ENCODE measurements at places on chromosomes 16 and 17.
A peak's percentile ranks its signal among the peaks of the same experiment; 100 is the strongest.

DNA sequence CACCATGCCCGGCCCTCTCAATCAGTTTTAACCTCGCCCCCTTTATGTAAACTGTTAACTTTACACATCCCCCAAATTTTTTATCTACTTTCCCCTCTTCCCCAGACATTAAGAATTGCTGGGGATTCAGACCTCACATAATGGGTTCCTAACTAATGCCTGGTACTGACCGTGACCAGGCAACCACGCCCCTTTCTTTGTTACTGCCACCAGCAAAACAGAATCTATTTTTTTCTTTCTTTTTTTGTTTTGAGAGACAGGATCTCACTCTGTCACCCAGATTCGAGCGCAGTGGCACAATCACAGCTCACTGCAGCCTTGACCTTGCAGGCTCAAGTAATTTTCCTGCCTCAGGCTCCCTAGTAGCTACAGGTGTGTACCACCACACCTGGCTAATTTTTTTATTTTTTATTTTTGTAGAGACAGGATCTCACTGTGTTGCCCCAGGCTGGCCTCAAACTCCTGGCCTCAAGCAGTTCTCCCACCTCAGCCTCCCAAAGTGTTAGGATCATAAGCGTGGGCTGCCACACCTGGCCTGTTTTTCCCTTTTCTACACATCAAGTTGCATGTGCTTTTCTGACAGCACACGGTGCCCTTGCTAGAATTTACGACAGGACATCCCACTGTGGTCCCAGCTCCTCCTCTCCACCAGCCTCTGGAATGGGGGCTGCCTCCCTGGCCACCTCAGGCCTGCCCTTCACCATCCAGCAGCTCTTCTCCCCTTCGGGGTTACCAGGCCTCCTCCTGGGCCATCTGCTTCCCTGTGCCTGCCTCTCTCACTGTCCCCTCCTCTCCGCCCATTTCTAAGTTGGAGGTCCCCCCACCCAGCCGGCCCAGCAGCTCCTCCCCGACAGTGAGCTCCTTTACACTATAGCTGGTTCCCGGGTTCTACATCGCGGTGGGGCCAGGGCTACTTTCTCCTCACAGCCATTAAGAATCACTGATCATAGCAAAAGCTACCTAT lies 10.8 kb downstream of the CPNE2 start:
- DNase-seq: no peak

DNA sequence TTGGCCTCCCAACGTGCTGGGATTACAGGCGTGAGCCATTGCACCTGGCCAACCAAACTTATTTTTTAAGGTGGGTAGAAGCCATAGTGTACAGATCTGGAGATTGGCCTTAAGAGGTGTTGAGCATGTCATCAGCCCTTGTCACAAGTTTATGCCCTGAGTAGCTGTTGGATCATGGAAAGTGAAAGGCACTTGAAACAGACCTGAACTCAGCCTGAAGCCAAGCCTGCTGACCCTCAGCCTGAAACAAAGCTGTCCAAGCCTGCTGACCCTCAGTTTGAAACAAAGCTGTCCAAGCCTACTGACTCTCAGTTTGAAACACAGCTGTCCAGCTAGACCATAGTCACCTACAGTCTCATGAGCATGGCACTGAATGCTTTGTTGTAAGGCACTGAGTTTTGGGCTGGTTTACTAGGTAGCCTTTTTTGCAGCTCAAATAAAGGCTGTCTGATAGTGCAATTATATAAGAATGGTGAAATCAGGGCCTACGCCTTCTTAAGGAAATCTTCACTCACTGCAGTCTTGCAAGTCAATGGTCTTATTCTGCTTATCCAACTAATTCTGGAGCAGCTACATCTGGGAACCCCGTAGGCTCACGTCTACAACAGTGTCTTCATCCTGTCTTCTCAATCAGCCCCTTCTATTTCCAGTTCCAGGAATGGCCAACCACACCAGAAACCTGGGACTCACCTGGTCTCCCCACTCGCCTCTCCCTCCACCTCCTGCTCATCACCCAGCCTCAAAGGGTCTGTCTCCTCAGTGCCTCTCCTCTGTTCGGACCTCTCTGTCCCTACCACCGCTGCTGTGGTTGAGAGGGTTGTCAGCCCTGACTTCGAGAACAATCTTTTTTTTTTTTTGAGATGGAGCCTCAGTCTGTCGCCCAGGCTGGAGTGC lies 2.9 kb upstream of the NPIPB15 start:
- no peak for DNase-seq

GRCh38 chr17:47884905-47885730 lies 10.9 kb upstream of the SP2 start:
- no peak for DNase-seq

DNA sequence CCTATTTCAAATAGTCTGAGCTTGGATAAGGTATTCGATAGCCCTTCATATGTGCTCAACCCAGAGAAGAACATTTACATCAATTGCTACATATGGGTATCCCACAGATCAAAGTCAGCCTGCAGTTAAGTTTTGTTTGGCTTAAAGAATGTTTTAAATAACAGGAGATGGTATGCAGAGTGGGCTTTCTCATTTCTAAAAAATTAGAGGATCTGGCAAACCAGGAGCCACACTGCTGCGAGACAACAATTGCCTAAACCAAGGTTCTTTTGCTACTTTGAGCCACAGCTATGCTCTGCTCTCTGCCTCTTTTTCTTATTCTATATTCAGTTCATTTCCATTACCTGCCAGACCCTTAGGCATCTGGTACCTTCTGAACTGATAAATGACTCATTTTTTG lies 30.2 kb upstream of the ARHGAP44 start:
- no peak for DNase-seq

GRCh38 chr17:51740531-51740930 lies 418.0 kb downstream of the CA10 start:
- no peak for DNase-seq

DNA sequence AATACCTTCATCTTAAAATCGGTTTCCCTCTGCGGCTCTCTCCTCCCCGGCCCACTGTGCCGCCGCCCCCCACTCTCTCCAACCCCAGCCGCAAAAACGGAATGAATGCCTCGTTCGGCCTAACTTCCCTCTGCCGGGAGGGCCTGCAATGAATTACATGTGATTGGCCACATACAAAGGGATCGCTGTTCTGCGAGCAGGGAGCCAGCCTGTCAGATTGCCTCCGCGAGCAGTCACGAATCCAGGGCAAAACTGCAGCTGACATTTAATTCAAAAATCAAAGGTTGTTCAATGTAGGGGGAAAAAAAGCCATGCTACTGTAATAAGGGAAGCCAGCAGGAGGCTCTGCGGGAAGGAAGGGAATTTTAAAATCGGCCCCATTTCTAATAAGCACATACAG lies 84.9 kb downstream of the TBC1D16 start:
- DNase-seq: no peak

DNA sequence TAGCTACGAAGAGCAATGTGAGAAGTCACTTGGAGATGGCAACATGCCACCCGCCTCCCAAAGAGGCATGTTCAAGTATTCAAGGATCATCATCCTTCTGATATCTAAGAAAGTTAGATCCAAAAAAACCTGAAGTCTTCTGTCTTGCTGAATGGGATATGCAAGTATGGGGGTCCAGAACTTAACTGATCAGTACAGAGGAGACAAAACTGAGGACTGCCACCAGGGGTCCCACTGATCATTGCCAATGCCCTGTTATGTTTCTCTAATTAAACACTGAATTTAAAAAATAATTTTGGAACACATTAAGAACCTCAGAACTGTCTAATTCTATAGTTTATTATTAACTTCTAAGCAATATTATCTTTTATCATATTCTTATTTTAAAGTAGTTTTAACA lies 99.7 kb downstream of the CDH8 start:
- DNase-seq: no peak

- no peak for DNase-seq
Measured at GRCh38 chr16:31010585-31011325, at the start of gene STX1B. TSS of gene STX1B (minus strand) at chr16:31010638. CDS start at chr16:31010396, 242 bp downstream.

GRCh38 chr16:1610899-1611632 lies 806 bp downstream of the IFT140 start:
- DNase-seq: peak; percentile 42

DNA sequence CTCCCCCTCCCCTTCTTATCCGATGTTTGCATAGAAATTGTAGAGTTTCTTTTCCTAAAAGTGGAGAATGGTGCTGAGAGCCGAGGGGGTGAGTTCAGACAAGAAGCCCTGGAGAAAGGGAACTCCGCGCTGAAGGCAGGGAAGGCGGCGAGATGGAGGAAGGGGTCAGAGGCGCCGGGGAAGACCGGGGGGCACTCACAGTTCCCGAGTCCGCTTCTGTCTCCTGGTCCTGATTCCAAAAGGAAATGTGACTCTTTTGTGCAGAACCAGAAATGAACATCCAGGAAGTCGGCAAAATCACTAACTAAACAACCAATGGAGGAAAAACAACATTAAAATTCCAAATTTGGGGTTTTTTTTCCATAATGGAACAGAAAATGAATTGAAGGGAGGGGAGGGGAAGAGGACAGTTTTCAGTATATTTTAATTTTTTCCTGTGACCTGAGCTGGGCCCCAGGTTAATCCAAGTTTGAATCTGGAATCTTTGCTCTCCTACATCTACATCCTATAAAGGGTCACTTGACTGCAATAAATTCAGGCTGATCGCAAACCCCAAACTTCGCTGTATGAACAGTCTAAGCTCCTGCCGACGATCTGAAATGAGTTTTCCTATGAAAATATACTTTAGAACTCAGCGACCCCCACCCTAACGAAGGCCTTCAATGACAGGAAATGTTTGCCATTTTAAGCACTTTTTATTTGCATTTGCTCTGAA lies 252.3 kb downstream of the C16orf95 start:
- DNase-seq: no peak

DNA sequence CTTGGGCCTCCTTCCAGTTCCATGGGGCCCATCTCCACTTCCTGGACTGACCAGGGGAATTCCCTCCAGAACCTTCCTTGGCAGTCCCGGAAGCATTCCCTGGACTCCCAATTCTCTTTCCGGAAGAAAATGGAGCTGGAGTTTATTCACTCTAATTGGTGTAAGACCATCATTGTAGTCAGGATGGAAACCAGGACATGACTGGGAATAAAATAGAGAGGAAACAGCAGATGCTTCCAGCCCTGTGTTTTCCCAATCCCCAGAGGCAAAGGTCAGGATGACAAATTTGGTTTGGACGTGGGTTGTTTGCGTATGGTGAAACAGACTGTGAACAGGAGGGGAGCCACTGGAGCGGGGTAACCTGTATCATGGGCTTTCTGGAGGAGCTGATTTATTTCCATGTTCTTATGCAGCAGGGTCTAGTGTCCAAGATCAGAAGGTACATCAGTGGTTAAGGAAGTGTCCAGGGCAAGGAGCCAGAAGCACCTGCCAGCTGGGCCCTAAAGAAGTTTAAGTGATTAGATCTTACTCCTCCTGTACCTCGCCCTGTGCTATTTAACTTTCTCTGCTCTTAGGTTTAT lies 8.5 kb upstream of the LONP2 start:
- no peak for DNase-seq

- DNase-seq: no peak
Measured at GRCh38 chr16:14329727-14330350, 258.7 kb downstream of the MRTFB start.

DNA sequence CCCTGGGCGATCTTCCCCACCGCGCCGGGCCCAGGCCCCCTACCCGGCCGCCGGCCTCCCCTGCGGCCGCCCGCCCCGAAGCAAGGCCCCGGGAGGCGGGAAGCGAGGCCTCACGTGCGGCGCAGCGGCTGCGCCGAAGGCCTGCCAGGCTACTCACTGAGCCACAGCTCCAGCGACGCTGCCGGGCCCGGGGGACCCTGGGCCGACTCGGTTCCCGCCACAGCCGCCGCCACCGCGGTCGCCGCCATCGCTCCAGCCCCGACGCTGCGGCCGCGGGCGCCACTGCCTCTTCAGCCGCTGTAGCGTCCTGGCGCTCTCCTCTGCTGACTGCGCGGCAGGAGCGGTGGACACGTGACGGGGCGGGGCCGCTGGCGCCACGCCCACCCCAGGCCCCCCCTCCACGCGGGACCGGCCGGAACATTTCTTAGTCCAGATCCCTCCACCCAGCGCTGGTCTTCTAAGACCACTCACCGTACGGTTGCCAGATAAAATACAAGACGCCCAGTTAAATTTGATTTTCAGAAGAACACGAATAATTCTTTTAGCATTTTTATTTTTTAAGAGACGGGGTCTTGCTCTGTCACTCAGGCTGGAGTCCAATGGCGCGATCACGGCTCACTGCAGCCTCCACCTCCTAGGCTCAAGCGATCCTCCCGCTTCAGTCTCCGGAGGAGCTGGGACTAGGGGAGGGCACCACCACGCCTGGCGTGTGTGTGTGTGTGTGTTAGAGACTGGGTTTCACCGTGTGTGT lies at the start of gene GGA2:
TSS of gene GGA2 (minus strand) at position 331 of the 751 bp plus-strand sequence. CDS start at position 248, 83 bp downstream.
- peak; percentile 79 for DNase-seq

GRCh38 chr17:31216031-31216751 lies 80.8 kb downstream of the OMG start:
- peak; percentile 70 for DNase-seq

DNA sequence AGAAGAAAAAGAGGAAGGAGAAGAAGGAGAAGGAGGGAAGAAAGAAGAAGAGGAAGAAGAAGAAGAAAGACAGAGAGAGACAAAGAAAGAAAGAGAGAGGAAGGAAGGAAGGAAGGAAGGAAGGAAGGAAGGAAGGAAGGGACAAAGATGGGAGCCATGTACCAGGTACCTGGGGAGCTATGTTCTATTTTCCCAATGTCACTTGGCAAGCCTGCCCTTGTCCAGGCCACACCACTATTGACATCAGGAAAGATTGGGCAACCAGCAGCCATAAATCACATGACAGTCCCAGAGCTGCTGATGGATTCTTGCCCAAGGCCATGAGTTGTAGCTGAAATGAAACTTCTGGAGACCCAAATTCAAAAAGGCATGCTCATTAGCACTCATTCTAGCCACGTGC lies 2.7 kb upstream of the CES1 start:
- no peak for DNase-seq
